ENCODE measurements at places on chromosomes 1 and 21.

GRCh38 chr1:113934511-113935055 is 5.5 kb downstream of the HIPK1 start:
- no peak for DNase-seq

DNA sequence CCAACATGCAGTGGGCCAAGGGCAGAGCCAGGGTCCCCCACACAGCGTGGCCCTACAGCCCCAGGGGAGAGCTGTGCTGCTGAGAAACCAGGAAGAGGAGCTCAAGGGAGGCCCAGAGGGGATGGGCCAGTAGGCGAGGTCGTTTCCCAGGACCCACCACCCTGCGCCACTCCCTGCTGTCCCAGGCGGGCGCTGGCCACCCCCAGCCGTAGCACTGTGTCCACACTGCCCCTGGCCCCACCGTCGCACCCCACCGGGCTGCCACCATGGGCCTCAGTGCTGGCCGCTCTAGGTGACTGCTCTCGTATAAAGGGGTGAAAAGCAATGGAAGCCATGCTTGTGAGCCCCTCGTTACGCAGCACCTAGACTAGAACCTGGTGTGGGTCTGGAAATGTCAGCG is 22.4 kb downstream of the NADK start:
- no peak for DNase-seq

DNA sequence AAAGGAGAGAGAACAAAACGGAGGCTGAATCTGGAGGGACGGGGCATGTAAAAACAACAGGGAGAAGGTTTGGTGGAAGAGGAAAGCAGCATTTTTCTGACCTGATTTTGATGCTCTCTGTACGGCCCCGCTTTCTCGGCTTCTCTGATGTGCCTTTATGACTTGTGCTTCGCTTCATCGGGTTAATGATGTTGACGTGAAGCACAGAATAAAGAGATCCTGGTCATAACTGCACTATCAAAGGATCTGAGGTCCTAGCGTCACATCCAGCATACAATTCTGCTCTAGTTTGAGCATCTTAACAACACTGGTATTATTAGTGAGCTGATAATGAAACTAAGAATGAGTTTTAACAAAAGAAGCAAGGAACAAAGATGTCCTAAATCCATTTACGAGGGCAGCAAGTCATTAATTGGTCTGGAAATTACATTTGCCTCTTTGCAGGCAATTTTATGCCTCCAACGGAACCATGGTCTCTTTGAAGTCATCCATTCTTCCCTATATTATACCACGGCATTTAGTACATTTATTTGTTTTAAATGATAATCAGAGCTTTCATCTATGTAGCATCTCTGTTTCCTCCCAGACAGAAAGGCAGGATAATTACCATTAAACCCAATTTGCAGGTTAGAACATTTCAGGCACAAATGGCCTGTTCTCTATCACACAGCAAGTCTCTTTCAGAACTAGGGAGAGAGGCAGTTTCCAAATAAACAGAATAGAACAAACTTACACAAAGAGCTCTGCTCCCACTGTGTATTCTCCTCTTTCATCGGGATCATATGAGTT is 45.3 kb upstream of the B3GALNT2 start:
- DNase-seq: no peak

GRCh38 chr1:6501279-6501813 is 9.9 kb upstream of the PLEKHG5 start:
- DNase-seq: no peak

DNA sequence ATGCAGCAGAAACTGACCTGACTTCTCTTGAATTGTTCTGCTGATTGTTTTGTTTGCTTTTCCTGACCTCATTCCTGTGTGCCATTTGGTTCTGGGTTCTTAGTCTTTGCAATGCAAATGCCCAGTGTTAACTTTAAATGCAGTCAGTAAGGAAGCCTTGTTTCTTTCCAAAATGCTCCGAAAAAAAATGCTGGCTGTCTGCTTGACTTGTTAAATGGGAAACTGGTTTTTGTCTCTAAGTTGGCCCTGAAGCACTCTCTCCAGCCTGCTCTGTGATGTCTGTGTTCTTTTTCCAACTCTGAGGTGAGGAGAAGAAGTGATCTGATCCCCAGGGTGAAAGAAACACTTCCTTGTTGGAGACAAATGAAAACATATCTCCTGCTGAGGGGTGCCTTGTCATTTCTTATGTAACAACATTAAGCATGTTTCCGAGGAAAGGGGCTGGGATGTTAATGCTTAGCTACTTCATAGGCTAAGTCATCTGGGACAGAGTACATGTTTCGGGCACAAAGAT is 256.3 kb upstream of the ADGRL4 start:
- DNase-seq: no peak

DNA sequence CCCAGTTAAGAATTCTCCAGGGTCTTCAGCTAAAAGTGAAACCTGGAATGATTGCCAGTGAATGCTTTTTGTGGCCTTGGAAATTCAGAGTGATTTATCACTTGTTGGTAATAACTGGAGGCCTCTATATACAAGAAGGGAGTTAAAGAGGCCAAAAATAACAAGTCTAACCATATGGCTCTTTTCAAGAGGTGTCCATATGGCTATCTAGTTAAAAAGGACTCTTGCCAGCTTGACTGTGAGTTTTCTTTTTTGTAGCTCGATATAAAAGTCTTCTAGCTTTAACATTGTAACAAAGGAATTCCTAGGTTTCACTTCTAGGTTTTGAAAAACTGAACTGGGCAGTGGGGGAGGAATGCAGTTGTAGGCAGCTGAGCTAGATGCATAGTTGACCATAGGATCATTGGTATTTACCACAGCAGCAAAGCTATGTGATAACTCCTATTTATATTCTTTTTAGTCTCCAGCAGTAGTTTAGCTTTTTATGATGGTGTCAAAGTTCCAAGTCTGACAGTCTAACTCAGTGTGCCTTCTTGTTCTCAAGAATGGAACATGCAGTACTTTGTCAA is 44.4 kb downstream of the CACHD1 start:
- DNase-seq: no peak

DNA sequence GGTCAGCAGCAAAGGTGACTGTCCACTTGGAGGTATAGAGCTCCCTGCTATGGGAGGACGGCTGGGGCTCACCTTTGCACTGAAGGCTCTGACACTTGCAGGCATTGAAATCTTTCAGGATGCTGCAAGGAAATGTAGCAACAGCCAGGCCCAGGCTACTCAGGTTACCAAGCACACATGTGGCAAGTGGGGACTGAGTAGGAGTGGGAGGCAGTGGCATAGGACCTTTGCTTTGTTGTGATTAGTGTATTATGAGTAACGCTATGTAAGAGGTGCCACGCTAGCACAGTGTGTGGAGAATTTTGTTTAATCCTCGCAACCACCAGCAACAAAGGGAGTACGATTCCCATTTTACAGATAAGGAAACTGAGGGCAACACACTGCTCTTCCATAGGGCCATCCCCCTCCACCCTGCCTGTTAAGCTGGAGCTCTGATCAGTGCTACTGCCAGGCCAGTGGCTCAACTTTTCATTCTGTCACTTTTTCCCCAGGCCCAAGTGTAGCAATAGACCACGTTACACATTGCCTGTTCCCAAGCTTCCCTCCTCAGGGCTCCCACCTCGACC is 21.2 kb downstream of the TMEM63A start:
- no peak for DNase-seq

DNA sequence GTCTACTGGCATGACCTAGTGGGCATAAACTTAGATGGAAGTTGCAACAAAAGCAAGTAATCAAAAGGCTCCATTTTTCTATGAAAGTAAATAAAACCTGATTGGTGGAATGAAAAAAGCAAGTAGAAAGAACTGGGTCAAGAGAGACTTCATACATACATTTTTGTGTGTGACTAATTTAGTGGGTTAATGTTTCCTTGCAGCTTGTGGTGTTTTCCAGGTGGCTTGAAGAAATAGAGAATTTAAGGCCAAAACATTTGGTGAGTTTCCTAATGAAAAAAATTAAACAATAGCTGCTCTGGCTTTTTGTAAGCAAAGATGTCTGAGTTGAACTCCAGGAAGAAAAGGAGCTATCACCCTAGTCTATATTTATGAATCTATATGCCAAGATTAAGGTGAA is 71.0 kb downstream of the ZC3H11B start:
- DNase-seq: no peak

GRCh38 chr1:112344754-112345423 is 51.1 kb upstream of the CTTNBP2NL start:
- DNase-seq: no peak

GRCh38 chr1:197224160-197224559 is 43.9 kb upstream of the CRB1 start:
- no peak for DNase-seq

- DNase-seq: no peak
Observed at GRCh38 chr1:21935891-21936365, 1.2 kb downstream of the HSPG2 start.

GRCh38 chr1:87588495-87588894 is 259.8 kb downstream of the LMO4 start:
- no peak for DNase-seq

DNA sequence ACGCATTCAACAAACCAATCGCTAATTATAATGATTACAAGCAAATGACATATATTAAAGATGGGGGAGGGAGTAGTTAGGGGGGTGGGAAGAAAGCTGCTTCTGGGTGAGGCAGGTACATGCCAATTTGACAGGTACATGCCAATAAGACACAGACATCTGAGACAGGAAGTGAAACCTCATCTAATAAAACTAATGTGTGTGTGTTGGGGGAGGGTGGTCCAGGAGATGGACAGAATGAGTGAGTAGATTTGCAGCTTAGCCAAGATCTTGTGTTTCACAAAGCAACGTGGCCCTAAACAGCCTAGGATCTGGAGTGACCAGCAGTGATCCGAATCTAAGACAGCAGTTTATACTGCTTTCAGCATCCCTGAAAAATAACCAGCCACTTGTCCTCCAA is 10.8 kb downstream of the CFAP45 start:
- no peak for DNase-seq

DNA sequence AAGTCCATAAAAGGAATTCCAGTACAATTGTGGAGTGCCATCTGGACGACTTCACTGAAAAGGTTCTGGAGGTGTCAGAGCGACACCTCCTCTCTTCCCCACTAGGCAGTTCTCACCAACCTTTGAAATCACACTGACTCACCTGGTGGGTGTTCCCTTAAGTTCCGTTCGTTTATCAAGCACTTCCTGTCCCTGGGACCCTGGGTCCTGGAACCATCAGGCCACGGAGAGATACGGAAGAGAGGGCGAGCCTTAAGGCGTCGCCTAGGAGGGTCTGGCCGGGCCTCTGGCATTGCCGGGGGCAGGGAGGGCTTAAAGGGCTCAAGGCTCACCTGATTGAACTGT is 317 bp downstream of the SPAG17 start:
- DNase-seq: no peak

GRCh38 chr1:157177733-157178394 is 39.7 kb upstream of the ETV3 start:
- no peak for DNase-seq

GRCh38 chr1:242057745-242058115 is 58.8 kb upstream of the MAP1LC3C start:
- no peak for DNase-seq

GRCh38 chr1:156577550-156577949 is 2.0 kb upstream of the TTC24 start:
- no peak for DNase-seq

DNA sequence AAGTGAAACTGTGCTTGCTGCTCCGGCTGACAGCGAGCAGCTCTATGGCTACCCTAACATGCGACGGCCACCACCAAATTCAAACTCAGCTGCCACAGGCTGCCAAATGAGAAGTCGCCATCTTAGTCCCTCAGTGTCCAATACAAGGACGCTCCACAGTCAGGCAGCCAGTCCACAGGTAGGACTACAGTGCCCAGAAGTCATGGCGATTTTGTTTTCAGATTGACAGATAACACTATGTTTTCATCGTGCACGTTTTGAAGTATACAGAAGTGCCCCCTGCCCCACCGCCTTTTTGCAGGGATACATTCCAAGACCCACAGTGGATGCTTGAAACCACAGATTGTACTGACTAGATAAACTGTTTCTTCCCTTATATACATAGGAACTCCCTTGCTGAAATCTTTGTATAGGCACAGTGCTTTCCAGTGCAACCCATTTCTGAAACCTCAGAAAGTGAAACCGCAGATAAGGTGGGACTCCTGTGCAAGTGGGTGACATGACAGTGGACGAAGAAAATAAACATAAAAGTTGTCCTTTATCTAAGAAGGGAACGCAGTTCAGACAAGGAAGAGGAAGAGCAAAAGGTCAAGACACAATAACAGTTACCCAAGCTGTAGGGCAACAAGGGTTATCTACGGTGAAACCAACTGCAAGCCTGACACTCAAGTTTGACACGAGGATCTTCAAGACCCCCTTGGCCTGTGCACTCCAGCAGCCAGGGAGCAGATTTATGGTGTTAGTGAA is 52.2 kb downstream of the STX6 start:
- DNase-seq: no peak

DNA sequence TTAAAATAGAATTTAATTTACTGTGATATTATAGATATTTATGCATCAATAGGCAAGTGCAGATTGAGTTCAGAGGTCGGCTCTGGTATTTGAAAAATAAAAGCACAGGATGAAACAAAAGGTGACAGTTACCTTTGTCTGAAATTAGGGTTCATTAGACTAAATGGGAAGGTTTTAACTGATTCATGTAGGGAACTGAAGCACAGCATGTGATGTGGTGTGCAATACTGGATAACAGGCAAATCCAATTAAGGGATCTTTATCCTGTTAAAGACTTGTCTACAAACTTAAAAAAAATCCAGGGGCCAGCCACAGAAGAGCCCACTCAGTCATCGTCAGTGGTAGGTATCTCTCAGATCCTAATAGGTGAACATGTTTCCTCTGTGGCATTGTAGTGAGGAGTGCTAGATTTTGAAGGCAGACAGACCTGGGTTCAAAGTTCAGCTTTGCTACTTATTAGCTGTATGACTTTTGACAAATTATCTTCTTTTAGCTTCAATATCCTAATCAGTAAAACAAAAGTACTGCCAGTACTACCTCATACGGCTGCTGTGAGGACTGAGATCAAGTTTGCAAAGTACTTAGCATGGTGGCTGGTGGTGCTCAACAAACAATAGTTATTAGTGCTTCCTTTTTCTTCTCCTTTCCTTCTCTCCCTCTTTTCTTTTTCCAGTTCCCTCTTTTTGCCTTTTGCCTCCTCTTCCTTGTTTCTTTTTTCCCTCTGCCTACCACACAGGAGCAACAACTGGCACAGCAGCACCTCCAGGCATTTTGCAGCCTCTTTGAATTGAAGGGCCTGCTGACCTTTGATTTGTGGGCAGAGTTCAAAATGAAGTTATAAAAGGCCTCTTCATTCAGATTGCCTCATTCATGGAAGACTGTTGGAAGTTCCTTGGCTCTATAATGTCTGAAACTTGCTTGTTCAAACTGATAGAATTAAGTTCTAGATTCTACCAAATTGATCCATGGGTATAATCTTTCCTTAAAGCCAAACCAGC is 44.9 kb upstream of the FOXD3 start:
- DNase-seq: no peak
